ENCODE measurements at places on chromosomes 16 and 17.

DNA sequence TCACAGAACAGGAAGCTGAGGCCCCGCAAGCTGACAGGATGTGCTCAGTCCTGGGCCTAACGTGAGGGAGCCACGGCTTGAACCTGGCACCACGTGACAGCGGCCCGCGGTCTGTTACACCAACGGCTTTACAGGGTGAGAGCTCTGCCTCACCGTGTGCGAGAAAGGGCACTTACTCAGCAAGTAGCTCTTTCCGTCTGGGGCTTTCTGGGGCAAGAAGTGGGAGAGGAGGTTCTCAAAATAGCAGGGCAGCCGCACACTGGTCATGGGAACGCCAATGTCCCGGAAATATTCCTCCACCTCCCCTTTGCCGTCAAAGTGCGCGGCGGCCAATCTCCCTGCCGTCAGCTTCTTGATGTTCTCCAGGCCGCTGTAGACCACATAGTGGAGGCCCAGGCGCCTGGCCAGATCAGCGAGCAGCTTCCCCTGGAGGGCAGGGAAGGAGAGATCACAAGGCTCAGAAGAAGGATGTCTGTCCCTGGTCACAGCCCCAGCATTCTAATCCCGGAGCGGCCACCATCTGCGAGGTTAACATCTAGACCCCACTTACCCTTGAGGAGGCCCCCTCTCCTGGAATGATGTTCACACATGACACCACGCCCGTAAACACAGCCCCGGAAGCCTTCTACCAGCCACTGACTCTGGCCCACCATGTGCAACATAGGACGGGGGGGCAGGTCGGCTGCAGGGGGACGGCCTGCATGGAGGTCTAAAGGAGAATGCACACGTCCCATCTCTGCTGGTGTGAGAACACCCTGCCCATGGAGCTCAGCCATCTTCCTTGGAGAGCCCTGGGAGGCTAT lies 8.2 kb downstream of the NMRAL1 start:
- DNase-seq = no peak

DNA sequence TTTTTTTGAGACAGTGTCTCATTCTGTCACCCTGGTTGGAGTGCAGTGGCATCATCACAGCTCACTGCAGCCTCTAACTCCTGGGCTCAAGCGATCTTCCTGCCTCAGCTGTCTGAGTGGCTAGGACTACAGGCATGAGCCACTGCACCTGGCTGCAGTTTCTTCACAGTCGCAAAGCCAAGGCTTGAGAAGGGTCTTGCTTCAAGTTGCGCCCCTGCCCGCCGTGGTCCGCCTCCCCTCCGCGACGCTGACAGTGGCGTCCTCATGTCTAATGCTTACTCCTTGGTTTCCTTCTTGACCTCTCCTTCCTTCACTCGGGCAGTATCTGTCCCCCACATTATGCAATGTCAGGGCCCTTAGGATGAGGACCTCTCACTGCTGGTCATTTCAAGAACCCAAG lies 112.7 kb downstream of the ADCY9 start:
- DNase-seq = no peak

DNA sequence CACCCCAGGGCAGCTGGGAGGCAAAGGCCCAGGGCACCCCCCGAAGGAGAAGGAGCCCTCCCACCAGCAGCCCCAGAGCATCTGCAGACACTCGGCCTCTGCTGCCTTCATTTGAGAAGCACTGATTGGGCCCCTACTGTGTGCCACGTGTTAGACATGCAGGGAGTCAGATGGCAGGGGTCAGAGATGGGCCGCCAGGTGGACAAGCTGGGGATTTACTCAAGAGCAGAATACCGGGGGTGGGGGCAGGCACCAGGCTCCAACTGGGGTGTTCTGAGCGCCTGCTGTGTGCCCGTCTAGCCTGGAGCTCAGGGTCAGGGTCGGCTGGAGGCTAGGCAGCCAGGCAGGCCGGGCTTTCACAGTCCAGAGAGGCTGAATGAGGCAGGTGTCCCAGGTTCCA lies 18.7 kb downstream of the TPSG1 start:
- no peak for DNase-seq

- no peak for DNase-seq
These were observed 25.7 kb downstream of the MAP3K3 start for GRCh38 chr17:63647936-63648335.

DNA sequence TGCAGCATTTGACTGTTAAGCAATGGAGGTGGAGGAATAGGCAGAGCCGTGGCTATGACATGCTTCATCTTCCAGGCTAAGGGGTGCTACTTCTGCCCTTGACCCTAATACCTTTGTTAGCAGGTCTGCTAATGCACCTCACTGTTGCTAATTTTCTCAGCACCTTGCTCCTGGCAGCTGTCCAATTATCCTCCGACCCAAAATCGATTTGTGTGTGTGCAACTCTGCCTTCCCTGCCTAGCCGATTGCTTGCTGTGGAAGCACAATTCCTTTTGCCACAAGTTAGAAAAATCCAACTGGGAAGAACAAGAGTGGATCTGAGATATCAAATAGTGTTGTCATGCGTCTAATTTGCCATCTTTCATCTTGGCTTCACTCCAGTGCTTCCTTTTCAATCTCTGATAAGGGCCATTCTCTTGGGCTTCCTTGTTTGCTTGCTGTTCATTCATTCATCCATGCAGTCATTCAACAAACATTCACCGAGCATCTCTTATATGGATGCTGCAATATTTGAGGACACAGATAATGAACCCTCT lies 422.8 kb downstream of the RBFOX1 start:
- DNase-seq = no peak

Measured in SHP77 treated with DMSO at 0.1 percent for 48 hours (cell line).